Activated T-cell treated with anti-CD3 and anti-CD28 coated beads for 1 hour (primary cell): ENCODE measurements at places on chromosomes 7 and 10.
A peak's percentile ranks its signal among the peaks of the same experiment; 100 is the strongest.

DNA sequence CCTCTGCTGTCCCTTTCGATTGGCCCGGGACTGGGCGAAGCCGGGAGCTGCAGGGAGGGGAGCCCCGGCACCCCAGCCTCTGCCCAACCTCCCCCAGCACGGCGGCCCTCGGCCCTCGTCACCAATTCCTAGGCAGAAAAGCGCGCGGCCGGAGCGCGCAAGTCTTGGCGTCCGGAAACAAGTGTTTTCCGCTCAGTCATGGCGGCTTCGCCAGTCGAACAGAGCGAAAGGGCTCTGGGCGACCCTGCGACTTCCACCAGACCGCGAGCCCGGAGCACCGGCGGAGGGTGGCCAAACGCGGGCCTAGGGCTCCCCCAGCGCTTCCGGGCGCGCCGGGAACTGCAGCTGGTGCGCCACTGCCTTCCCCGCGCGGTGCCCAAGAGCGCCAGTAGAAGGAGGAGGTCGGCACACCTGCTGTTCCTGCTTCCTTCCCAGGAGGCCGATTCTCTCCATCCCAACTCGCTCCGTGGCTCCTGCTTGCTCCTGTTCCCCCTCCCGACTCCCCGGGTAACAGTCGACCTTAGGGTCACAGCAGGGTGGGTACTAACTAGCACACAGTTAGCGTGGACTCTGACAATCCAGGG is 729.9 kb downstream of the ZWINT start:
- no peak for DNase-seq

DNA sequence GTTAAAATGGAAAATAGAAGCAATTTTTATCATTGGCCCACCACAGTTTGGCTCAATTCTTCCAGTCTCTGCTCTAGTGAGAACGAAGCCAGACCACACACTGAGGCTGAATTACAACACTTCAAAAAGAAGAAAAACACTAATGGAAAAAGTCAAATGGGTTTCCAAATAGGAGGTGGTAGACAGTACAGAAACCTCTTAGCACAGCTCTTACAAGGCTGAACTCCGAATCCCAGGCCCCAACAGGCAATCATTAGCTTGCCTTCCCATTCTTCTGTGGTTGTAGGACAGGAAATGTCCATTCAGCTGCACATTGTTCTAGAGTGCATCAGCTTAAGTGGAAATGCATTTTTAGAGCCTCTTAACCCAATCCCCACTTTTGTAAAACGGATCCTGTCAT is 115.1 kb upstream of the MEOX2 start:
- DNase-seq = no peak

DNA sequence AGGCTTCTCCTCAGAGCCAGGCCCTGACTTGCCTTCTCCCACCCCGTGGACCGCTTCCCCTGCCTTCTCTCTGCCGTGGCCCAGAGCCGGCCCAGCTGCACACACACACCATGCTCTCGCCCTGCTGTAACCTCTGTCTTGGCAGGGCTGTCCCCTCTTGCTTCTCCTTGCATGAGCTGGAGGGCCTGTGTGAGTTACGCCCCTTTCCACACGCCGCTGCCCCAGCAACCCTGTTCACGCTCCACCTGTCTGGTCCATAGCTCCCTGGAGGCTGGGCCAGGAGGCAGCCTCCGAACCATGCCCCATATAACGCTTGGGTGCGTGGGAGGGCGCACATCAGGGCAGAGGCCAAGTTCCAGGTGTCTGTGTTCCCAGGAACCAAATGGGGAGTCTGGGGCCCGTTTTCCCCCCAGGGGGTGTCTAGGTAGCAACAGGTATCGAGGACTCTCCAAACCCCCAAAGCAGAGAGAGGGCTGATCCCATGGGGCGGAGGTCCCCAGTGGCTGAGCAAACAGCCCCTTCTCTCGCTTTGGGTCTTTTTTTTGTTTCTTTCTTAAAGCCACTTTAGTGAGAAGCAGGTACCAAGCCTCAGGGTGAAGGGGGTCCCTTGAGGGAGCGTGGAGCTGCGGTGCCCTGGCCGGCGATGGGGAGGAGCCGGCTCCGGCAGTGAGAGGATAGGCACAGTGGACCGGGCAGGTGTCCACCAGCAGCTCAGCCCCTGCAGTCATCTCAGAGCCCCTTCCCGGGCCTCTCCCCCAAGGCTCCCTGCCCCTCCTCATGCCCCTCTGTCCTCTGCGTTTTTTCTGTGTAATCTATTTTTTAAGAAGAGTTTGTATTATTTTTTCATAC is 38.0 kb downstream of the LIMK1 start:
- no peak for DNase-seq

- no peak for DNase-seq
Measured at GRCh38 chr7:29331163-29331562, 136.6 kb downstream of the CHN2 start.

GRCh38 chr10:132075909-132076577 is 10.3 kb downstream of the JAKMIP3 start:
- no peak for DNase-seq

GRCh38 chr7:50717181-50717580 is 65.5 kb downstream of the GRB10 start:
- DNase-seq = no peak

- no peak for DNase-seq
Measured at GRCh38 chr7:45435131-45435530, 139.0 kb upstream of the ADCY1 start.

- DNase-seq = no peak
Measured at GRCh38 chr10:48708144-48708543, 23.5 kb downstream of the WDFY4 start.

DNA sequence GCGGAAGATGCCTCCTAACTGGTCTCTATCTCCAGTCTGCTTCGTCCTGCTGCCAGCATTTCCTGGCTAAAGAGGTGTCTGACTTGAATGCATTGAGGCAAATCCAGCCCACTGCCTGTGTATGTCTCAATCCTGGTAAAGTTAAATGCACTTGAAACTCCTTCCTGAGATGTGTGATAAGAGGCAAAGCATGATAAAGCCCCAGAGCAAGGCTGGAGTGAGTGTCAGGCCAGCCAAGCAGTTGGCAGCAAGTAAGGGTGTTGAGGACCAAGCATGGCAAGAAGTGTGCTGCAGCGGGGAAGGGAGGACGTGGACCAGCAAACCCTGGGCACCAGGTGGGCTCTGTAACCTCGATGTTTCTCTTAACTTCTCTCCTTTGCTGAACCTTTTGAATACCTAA is 29.1 kb downstream of the LRRC18 start:
- DNase-seq = no peak

DNA sequence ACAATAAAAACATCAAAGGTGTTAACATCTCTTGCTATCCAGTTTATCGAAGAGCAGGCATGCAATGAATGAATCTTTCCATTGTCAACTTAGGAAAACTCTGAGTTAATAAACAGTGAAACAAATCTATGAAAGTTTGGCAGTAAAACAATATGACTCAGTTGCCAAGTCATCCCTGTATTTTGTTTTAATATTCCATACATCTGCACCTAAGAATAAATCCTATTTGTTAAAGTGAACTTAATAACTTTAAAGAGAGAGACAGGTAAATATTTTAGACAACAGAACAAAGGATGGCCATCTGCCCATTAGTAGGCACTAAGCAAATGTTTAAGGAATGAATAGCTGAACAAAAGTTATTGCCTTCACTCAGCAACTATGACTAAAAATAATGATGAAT is 700.5 kb upstream of the CELF2 start:
- no peak for DNase-seq

- no peak for DNase-seq
Measured at GRCh38 chr7:112566442-112567324, 85.9 kb downstream of the LSMEM1 start.

- DNase-seq = no peak
Measured at GRCh38 chr7:44735403-44736165, 13.1 kb upstream of the ZMIZ2 start.

DNA sequence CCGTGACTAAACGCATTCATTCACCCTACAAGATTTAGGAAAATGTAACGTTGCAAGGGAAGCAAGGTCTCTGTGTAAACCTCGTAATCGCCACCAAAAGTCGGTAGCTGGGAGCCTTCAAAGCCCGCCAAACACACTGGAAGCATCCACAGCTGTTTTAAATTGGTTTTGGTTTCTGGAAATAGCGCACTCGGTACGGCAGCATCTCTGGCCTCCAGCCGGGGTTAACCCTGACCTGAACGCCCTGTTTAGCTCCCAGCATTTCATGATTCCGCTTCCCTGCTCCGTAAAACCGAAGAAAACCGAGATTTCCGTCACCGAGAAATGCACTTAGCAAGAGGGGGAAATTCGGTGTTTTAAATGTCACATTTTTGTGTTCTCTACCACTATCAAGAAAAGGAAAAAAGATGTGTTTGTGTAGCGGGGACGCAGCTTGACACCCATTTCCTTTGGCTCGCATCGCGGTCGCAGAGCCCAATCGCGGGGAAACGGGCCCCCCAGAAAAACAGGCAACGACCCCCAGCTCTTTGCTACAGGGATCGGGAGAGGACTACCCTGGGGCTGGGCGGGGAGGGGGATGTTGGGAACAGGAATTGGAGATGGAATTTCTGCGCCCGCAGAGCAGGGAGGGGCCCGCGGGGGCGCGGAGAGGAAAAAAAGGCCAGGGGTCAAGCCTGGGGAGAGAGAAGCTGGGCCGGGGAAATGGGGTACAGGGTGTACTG is 646 bp downstream of the SGCE start:
- DNase-seq = no peak

- no peak for DNase-seq
Measured at GRCh38 chr10:27716521-27716920, 29.1 kb downstream of the MKX start.

GRCh38 chr7:116148626-116149025 is 61.7 kb upstream of the TES start:
- no peak for DNase-seq

DNA sequence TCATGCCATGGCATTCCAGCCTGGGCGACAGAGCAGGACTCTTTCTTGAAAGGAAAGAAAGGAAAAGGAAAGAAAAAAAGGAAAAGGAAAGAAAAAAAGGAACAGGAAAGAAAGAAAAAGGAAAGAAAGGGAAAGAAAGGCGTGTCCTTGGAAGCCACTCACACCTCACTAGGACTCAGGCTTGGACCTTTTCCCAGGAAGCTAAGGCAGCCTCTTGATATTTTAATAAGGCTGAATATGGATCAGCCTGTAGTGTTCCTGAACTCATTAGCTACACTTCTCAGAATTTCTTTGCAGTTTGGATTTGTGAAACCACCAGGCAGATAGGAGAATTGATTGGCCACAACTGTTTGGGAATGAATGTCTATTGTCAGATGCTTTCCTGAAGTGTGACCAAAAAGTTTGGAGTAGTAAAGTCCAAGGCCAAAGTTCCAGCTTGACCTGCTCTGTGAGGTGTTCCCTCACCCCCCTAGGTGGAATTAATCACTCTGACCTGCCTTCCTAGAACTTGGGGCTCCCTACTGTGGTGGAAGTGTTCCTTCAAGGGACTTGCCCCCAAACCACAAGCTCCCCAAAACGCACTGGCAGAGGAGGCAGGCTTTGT is 7.1 kb upstream of the MALSU1 start:
- no peak for DNase-seq

DNA sequence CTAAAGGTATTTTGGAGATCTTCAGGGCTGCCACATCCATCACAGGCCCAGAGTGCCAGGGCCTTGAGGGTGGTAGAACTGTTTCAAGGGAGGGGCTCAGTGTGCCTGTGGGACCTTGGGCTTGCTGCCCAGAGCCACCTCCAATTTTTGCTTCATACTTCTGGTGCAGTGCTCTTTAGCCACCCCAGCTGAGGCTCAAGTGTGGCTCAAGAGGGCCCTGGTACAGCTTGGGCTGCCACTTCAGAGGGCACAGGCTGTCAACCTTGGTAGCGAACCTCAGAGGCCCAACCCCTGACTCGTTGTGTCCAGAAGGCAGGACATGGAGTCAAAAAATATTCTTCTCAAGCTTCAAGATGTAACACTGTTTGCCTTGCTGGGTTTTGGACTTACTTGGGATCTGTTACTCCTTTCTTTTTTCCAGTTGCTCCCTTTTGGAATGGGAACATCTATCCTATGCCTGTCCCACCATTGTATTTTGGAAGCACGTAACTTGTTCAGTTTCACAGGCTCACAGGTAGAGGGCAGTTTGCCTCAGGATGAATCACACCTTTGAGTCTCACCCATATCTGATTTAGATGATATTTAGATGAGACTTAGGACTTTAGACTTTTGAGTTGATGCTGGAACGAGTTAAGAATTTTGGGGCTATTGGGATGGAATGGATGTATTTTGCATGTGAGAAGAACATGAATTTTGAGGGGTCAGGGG is 224.8 kb downstream of the RPS24 start:
- no peak for DNase-seq

- DNase-seq = no peak
Measured at GRCh38 chr7:139718141-139718540, 59.7 kb downstream of the HIPK2 start.

GRCh38 chr10:52785418-52785817 is 12.8 kb upstream of the MBL2 start:
- no peak for DNase-seq

- DNase-seq = no peak
Measured at GRCh38 chr10:23157691-23158369, 34.3 kb upstream of the PTF1A start.

GRCh38 chr7:100572281-100572948 is 1.3 kb downstream of the SAP25 start:
- no peak for DNase-seq

- no peak for DNase-seq
Measured at GRCh38 chr10:31288001-31288400, 31.0 kb upstream of the ZEB1 start.

DNA sequence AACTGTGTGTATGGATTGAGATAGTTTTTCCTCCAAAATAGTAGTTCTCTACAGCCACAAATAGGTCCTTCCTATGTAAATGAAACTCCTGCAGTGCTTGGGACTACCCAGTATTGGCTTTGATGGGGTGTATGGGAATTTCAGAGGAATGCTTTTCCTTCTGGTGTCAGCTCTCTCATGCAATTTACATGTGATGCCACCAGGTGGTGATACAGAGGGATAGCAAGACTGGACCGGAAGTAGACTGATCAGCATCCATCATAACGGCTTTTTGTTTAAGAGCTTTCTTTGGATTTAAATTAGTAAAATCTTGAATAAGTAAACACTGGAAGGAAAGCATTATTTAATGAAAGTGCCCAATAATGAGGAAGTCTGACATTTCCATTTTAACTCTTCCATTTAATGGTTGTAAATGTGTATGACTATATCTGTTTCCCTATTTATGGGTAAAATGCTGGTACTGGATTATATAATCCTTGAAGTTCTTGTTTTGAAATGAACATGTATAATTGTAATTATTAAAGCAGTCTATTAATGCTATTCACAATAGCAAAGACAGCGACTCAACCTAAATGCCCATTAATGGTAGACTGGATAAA is 22.7 kb downstream of the DYNC1I1 start:
- DNase-seq = no peak

GRCh38 chr7:50393547-50394252 is 56.5 kb downstream of the FIGNL1 start:
- peak; percentile 33 for DNase-seq
